ENCODE measurements at places on chromosomes 3 and 15.

DNA sequence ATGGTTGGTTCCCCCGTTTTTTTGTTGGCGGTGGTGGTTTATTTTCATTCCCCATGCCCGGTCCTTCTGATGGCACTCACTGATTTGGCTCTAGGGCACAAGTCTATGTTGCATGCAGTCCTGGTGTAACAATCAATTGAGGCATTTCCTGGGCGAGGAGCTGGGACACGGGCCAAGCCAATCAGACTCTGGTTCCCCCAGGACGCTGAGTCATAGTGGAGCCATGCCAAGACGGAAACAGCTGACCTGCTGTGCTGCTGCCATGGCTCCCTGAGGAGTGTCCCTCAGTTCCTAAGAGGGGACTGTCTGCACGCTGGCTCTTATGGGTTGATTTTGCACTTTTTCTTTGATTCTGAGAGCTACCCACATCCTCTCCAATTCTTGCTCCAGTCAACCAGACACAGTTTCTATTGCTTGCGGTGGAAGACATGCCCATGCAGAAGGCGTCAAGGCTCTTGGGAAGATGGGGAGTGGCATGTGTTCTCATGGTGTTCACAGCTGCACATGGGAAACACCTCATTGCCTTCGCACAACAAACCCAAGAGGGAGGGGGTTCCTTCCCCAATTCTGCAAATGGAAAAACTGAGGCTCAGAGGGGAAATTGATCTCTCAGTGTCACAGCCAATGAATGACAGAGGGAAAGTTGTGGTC, 28.3 kb upstream of the ALDH1L1 start:
- no peak for DNase-seq
- no peak overlapping the region for H3K4me3 ChIP-seq
- H3K27me3 ChIP-seq: no peaks in the 10 kb centered on the region
- H3K4me1 ChIP-seq: no peaks in the 10 kb centered on the region
- H3K27ac ChIP-seq: no peak overlapping the region
- no peaks in the 10 kb centered on the region for H3K36me3 ChIP-seq

GRCh38 chr3:3712971-3713370, 86.3 kb upstream of the LRRN1 start:
- DNase-seq: no peak
- no peaks in the 10 kb centered on the region for H3K4me1 ChIP-seq
- H3K36me3 ChIP-seq: no peaks in the 10 kb centered on the region
- H3K27ac ChIP-seq: no peak overlapping the region
- H3K4me3 ChIP-seq: no peak overlapping the region

GRCh38 chr3:154123906-154124305, 2.7 kb downstream of the ARHGEF26 start:
- no peaks in the 10 kb centered on the region for H3K36me3 ChIP-seq
- DNase-seq: no peak
- H3K27me3 ChIP-seq: no peaks in the 10 kb centered on the region
- no peaks in the 10 kb centered on the region for H3K4me1 ChIP-seq
- H3K27ac ChIP-seq: no peak overlapping the region

- peak overlapping the region; percentile 28 for H3K27ac ChIP-seq
- H3K36me3 ChIP-seq: no peaks in the 10 kb centered on the region
- H3K4me3 ChIP-seq: no peak overlapping the region
- DNase-seq: no peak
- no peaks in the 10 kb centered on the region for H3K27me3 ChIP-seq
- no peaks in the 10 kb centered on the region for H3K4me1 ChIP-seq
These were observed 29.7 kb downstream of the PLXND1 start for GRCh38 chr3:129576514-129577352.

DNA sequence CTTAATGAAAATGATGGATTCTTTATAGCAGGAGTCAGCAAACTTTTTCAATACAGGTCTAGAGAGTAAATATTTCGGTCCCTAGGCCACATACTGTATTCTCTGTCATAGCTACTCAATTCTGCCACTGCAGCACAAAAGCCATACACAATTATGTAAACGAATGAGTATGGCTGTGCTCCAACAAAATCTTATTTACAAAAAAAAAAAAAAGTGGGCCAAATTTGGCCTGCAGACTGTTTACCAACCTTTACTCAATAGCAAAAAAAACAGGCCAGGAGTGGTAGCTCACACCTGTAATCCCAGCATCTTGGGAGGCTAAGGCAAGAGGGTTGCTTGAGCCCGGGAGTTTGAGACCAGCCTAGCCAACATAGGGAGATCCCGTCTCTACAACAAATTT, 41.1 kb downstream of the TTBK2 start:
- no peak overlapping the region for H3K27ac ChIP-seq
- no peaks in the 10 kb centered on the region for H3K4me1 ChIP-seq
- H3K27me3 ChIP-seq: no peaks in the 10 kb centered on the region

- no peaks in the 10 kb centered on the region for H3K27me3 ChIP-seq
- no peak overlapping the region for H3K27ac ChIP-seq
These were observed 1098.3 kb downstream of the NAALADL2 start for GRCh38 chr3:175957427-175957826.

GRCh38 chr15:74835312-74835823, 7.6 kb downstream of the ULK3 start:
- H3K4me1 ChIP-seq: no peaks in the 10 kb centered on the region
- H3K27ac ChIP-seq: no peak overlapping the region
- H3K4me3 ChIP-seq: no peak overlapping the region
- peak; percentile 63 for DNase-seq
- no peaks in the 10 kb centered on the region for H3K36me3 ChIP-seq

DNA sequence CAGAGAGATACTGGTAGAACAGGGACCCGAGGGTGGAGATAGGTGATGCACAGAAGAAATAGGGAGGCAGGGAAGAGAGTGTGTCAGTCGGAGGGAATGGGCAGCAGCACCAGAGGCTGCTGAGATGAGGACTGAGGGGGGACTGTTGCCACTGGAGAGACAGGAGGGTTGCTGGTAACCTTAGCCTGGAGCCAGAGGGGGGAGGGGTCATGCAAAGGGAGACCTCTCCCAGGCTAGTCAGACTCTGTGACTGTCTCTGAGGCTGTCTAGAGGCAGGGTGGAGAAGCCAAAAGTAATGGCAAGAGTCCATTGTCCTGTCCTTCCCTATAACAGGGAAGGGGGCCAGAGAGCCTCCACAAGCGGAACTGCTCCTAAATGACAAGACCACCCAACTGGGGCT, 2.1 kb upstream of the DLEC1 start:
- peaks cover 3% of the 10 kb centered on the region for H3K4me1 ChIP-seq
- no peak overlapping the region for H3K4me3 ChIP-seq
- DNase-seq: no peak
- H3K27me3 ChIP-seq: peaks cover 4% of the 10 kb centered on the region

DNA sequence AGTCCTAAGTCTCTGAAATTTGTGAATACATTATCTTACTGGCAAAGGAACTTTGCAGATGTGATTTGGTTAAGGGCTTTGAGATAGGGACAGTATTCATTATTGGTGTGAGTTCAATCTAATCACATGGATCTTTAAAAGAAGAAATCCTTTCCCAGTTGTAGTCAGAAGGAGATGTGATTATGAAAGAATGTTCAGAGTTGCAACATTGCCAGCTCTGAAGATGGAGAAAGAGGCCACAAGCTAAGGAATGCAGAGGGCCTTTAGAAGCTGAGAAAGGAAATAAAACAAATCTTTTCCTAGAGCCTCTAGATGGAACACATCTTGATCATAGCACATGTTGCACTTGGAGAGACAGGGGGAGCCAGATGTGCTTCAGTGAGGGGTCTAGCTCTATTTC, 27.7 kb upstream of the SIAH2 start:
- H3K27ac ChIP-seq: no peak overlapping the region
- no peaks in the 10 kb centered on the region for H3K36me3 ChIP-seq

GRCh38 chr3:10962481-10963036, 30.0 kb upstream of the SLC6A1 start:
- DNase-seq: no peak
- no peaks in the 10 kb centered on the region for H3K4me1 ChIP-seq
- no peaks in the 10 kb centered on the region for H3K36me3 ChIP-seq
- H3K27me3 ChIP-seq: no peaks in the 10 kb centered on the region
- no peak overlapping the region for H3K4me3 ChIP-seq

- DNase-seq: no peak
- H3K27ac ChIP-seq: peak overlapping the region; percentile 52
- no peaks in the 10 kb centered on the region for H3K27me3 ChIP-seq
- peaks cover 3% of the 10 kb centered on the region for H3K4me1 ChIP-seq
- H3K4me3 ChIP-seq: no peak overlapping the region
- H3K36me3 ChIP-seq: no peaks in the 10 kb centered on the region
These were observed 189.1 kb downstream of the GHSR start for GRCh38 chr3:172259111-172259541.

GRCh38 chr3:21152555-21152954, 598.5 kb downstream of the ZNF385D start:
- no peak overlapping the region for H3K4me3 ChIP-seq
- no peak for DNase-seq
- no peak overlapping the region for H3K27ac ChIP-seq
- no peaks in the 10 kb centered on the region for H3K27me3 ChIP-seq
- H3K4me1 ChIP-seq: no peaks in the 10 kb centered on the region
- H3K36me3 ChIP-seq: no peaks in the 10 kb centered on the region

DNA sequence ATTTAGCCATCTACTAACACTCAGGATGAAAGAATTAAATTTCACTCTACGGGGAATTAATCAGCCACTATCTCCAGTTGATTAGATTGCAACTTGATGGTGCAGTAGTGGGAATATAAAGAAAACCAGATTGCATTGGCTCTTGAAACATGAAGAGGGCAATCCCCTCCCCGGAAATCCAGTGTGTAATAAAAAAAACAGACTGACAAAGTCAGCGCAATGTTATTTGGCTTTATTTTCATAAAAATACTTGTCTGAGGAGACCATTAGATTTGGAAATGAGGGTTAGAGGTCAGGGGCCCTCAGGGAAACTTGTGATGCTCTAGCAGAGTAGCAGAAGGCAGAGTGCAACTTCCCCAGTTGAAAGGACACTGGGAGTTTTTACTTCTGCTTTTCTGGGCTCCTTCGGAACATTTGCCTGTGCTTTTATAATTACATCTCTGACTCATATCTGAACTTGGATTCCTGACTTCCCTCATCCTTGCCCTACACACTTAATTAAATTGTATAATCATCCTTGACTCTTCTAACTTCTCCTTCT, 326.8 kb downstream of the TUSC7 start:
- no peaks in the 10 kb centered on the region for H3K36me3 ChIP-seq
- H3K4me3 ChIP-seq: no peak overlapping the region
- no peak for DNase-seq
- no peaks in the 10 kb centered on the region for H3K4me1 ChIP-seq
- no peak overlapping the region for H3K27ac ChIP-seq

DNA sequence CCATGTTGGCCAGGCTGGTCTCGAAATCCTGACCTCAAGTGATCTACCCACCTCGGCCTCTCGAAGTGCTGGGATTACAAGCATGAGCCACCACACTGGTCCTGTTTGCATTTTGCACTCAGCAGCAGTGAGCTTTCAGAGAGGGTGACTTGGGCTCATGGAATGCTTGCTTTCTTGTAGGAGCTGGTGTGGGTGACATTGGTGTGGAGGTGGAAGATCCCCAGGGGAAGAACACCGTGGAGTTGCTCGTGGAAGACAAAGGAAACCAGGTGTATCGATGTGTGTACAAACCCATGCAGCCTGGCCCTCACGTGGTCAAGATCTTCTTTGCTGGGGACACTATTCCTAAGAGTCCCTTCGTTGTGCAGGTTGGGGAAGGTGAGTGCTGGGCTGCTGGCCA, 90.3 kb downstream of the FLNB start:
- H3K4me3 ChIP-seq: no peak overlapping the region
- no peak overlapping the region for H3K27ac ChIP-seq
- H3K36me3 ChIP-seq: peaks cover 9% of the 10 kb centered on the region
- DNase-seq: no peak

- no peak overlapping the region for H3K4me3 ChIP-seq
- H3K36me3 ChIP-seq: peaks cover 44% of the 10 kb centered on the region
- no peak overlapping the region for H3K27ac ChIP-seq
- H3K27me3 ChIP-seq: no peaks in the 10 kb centered on the region
- no peak for DNase-seq
These were observed 15.7 kb downstream of the RBSN start for GRCh38 chr3:15083252-15083651.

GRCh38 chr3:40523781-40524180, 979 bp upstream of the ZNF621 start:
- no peak for DNase-seq
- H3K36me3 ChIP-seq: peaks cover 5% of the 10 kb centered on the region
- H3K27me3 ChIP-seq: no peaks in the 10 kb centered on the region
- peaks cover 11% of the 10 kb centered on the region for H3K4me1 ChIP-seq

GRCh38 chr3:77259694-77260093, 219.8 kb downstream of the ROBO2 start:
- no peak overlapping the region for H3K27ac ChIP-seq
- no peak for DNase-seq
- H3K36me3 ChIP-seq: no peaks in the 10 kb centered on the region
- no peaks in the 10 kb centered on the region for H3K4me1 ChIP-seq
- H3K27me3 ChIP-seq: no peaks in the 10 kb centered on the region
- no peak overlapping the region for H3K4me3 ChIP-seq

DNA sequence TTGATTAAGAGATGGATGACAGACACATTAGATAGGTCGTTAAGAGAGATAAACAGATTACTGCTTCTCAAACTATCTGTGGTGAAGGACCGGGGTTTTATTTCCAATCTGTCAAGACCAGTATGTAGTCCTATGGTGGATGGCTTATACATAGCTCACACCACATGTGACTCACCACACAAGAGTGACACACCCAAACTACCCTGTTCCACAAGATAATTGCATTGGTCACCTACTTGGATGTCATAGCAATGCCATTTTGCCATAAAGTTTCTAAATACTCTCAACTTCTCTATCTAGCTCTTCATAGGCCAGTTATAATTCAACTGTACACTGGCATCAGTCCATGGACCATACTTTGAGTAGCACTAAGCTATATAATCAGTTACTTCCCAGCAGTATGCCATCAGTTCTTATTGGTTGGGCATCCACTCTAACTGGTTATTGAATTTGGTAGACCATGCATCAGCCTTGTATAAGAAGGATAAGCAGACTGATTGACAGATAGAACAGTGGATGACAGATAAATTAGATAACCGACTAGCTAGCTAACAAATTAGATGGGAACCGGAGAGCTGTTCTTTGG, 11.6 kb downstream of the WWTR1 start:
- no peak overlapping the region for H3K27ac ChIP-seq
- DNase-seq: no peak
- H3K4me1 ChIP-seq: peaks cover 3% of the 10 kb centered on the region
- peaks cover 6% of the 10 kb centered on the region for H3K36me3 ChIP-seq

DNA sequence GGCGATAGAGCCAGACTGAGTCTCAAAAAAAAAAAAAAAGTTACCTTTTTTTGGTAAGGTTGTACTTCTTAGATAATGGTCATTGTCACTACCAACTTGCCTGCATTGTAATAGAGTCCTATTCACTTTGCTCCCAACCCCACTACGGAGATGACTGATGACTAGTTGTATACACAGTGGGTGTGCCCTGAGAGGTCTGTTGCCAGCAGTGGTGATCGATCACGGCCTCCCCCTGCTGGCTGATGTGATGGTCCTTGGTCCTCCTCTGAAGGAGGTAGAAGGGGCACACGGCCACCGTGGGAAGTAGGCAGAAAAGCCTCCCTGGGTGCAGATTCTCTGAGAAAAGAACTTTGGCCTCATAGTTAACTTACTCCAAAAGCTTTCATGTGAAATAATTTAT, 10.7 kb downstream of the GCNT3 start:
- no peaks in the 10 kb centered on the region for H3K4me1 ChIP-seq
- H3K4me3 ChIP-seq: no peak overlapping the region
- no peak for DNase-seq
- no peaks in the 10 kb centered on the region for H3K36me3 ChIP-seq
- no peak overlapping the region for H3K27ac ChIP-seq

Data from kidney (tissue), 22 donors.